GM03348 (cell line): ENCODE measurements at places on chromosomes 16 and 17.
A peak's percentile ranks its signal among the peaks of the same experiment; 100 is the strongest.

GRCh38 chr16:46582313-46582712 lies 38.9 kb downstream of the SHCBP1 start:
- no peak for DNase-seq

- no peak for DNase-seq
Measured at GRCh38 chr16:50478773-50479149, 69.4 kb upstream of the NKD1 start.

DNA sequence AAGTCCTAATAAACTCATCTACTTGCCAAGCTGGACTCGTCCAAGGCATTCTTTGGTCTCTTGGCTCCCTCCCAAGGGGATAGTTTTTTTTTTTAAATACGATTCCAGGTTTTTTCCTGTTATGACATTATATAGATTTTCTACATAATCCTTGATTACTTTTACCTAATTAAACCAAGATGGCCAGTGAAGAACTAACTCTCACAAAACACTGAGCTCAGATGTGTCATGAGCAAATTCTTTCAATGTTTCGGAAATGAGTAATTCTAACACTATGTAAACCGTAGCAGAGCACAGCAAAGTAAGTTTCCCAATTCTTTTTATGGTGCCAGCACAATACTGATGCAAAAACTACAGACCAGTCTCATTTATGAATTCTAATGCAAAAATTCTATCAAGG lies 1.8 kb downstream of the ZNF23 start:
- peak; percentile 87 for DNase-seq

GRCh38 chr17:55266051-55266957 lies 1.5 kb downstream of the HLF start:
- no peak for DNase-seq

- DNase-seq, result no peak
Measured at GRCh38 chr17:70119983-70120382, 45.0 kb downstream of the KCNJ16 start.

GRCh38 chr17:17758941-17759563 lies 77.7 kb downstream of the SREBF1 start:
- DNase-seq, result no peak
